ENCODE measurements at places on chromosomes 6 and 20. TPM values are rescaled to one million over a fixed set of nuclear protein-coding genes. Genes with fewer than 3 reads are reported as not detected.

LHFPL5 gene
- not detected for total RNA-seq

- no peak overlapping the region for H3K27ac ChIP-seq
- peaks cover 7% of the 10 kb centered on the region for H3K27me3 ChIP-seq
- DNase-seq: no peak
- no peaks in the 10 kb centered on the region for H3K36me3 ChIP-seq
Measured at GRCh38 chr20:51262240-51262639, 239.3 kb upstream of the KCNG1 start.

- H3K4me3 ChIP-seq: peak overlapping the region; percentile 95
- no peaks in the 10 kb centered on the region for H3K27me3 ChIP-seq
- peaks cover 8% of the 10 kb centered on the region for H3K36me3 ChIP-seq
Measured at GRCh38 chr20:48826883-48827771, 672 bp downstream of the PREX1 start.

DNA sequence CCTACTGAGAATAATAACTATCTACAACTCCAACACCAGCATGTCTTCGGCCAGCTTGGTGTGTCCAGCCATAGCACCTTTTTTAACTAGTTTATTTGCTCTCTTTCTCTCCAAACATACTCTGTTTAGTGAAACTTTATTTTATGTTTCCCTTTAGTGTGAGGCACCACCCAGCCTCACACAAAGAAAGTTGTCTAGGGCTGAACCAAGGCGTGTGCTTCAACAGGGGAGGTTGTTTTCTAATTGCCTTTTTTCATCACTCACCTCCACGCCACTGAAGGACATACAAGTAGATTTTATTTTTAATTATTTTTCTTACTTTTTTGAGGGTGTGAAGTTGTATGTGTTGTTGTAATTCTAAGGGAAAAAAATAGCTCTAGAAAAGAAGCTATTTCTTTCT is 125.6 kb upstream of the MARCKS start:
- H3K27ac ChIP-seq: no peak overlapping the region
- H3K4me3 ChIP-seq: no peak overlapping the region
- H3K4me1 ChIP-seq: peaks cover 7% of the 10 kb centered on the region
- H3K36me3 ChIP-seq: no peaks in the 10 kb centered on the region
- no peaks in the 10 kb centered on the region for H3K27me3 ChIP-seq
- DNase-seq: no peak
